ENCODE measurements at places on chromosomes 5 and 9.

GRCh38 chr5:68251804-68252522, 36.4 kb downstream of the PIK3R1 start:
- peak; percentile 97 for DNase-seq

DNA sequence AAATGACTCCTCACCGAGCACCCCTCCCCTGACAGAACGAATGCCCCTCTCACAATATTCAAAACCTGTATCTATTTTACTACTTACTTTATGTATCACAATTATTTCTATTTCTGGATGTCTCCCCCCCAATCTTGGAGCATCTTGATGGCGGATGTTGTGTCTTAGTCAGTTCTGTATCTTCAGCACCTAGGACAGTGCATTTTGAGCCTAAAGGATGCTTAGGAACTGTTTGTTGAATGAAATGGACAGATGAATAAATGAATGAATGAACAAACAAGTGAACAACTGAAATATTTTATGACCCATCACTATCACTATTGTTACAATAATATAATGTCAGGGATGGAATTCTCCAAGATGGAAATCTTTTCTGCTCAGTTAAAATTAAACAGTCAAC, 295.7 kb downstream of the DNAH5 start:
- no peak for DNase-seq

- no peak for DNase-seq
These were observed 88.0 kb downstream of the SEMA6A start for GRCh38 chr5:116486588-116486987.

DNA sequence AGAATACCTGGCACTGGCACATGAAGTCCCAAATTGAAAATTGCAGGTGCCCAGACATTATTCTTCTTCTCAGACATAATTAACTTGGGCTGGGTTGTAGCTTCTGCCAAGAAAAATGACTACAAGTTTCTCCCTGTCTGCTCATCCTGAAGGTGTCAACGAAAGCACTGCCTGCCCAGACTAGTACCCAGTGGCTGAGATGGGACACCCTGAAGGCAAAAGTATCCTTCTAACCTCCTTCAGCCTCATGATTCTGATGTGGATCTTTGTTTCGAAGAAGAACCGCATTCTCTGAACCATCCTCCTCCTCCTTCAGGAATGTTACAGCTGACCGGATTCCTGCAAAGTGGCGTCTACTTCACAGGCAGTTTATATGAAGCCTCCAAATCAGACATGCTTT, 161.1 kb upstream of the FST start:
- no peak for DNase-seq

DNA sequence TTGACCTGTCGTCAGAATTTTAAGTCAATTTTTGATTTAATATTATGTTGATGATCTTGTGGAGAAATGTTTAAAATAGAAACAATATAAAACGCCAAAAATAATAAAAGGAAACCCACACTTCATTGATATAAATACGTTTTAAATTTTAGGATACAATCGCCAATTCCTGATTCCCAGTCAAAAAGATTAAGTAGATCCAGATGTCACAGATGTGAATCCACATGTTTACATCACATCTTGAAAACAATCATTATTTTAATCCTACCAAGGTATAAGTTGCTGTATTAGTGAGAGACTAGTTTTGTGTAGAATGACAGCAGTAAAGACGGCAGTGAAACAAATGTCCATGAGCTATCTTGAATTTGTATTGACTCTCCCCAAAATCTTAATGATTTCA, 4.9 kb downstream of the TAS2R1 start:
- no peak for DNase-seq

GRCh38 chr5:115309751-115310370, 13.4 kb upstream of the CCDC112 start:
- no peak for DNase-seq

DNA sequence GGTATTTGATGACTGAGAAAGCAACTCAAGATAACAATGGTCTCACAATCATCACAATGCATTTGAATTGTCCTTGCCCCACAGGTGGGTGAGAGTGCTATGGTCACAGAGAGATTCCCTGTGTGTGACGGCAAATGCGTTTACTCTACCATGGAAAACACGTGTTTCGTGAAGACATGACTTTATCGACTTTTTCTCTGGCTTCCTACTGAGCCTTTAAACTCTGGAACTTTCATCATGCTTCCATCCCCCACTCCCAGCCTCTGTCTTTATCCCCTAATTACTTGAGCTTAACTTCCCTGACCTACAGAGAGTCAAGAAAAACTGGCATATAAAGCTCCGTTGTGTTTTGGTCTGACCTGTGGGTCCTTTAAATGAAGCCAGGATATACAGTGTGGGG, 414.1 kb upstream of the CLINT1 start:
- no peak for DNase-seq

DNA sequence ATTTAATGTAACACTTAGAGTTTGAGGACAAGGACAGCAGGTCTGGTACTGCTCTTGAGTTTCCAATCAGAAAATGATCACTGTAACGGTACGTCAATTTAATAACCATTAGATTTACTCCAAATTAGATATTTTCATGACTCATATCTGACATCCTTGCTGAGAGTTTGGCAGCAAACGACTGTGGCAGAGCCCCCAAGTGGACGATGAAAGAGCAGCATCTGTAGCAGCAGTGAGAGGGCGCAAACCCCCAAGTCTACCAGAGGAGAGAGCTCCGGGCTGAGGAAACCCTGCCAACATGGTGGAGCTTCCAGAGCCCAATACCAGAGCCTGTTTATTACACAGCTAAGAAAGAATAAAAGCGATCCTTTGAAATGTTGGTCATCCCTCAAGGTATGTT, 73.2 kb upstream of the EPB41L4A start:
- DNase-seq, result no peak

GRCh38 chr9:7169717-7170389, 412.1 kb downstream of the KDM4C start:
- no peak for DNase-seq

DNA sequence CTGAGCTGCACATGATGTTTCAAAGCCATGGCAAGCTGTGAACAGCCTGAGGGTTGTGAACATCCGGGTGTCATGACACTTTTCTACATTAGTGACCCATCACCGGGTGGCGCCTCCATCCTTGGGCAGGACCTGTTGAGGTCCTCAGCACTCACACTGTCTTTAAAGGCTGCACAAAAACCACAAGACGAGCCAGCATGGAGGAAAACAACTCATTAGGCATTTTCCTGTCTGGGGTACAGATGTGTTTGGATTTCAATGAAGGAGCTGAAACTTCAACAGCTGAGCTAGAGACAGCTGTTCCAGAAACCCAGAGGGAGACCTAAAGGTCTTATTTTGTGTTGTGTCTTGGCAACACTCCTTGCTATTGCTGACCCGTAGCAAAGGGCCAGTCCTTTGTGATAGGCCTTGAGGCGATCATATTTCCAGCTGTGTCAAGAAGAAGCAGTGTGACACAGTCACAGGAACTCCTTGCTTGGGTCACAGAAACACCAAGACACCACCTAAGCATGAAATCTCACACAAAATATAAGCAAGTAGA, 151.8 kb upstream of the VLDLR start:
- no peak for DNase-seq

DNA sequence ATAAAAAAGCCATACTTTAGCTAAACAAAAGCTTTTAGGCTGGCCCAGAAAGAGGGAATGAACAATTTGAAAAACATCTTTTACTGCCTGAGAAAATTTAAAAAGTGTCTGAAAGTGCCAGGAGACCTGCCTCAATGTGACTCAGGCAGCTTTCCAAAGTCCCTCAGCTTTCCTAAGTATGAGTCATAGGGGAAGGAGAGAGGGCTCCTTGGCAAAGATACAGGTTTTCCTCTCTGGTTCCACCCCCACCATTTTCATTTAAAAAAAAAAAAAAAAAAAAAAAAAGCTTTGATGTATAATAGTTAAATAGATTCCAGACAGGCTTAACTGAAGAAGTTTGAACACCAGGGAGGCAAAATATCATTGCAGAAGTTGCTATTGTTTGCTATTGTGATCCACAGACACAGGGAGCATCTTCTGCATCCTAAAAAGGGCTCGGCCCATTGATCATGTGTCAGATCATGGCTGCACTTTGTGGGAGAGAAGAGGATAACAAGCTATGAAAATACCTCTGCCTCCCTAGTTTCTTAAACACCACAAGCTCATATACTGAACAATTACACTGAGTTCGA, 71.5 kb downstream of the MRPS27 start:
- DNase-seq, result no peak

GRCh38 chr5:160788102-160788660, 63.8 kb downstream of the ATP10B start:
- no peak for DNase-seq

- no peak for DNase-seq
These were observed 40.0 kb downstream of the MARCHF6 start for GRCh38 chr5:10393491-10393890.

DNA sequence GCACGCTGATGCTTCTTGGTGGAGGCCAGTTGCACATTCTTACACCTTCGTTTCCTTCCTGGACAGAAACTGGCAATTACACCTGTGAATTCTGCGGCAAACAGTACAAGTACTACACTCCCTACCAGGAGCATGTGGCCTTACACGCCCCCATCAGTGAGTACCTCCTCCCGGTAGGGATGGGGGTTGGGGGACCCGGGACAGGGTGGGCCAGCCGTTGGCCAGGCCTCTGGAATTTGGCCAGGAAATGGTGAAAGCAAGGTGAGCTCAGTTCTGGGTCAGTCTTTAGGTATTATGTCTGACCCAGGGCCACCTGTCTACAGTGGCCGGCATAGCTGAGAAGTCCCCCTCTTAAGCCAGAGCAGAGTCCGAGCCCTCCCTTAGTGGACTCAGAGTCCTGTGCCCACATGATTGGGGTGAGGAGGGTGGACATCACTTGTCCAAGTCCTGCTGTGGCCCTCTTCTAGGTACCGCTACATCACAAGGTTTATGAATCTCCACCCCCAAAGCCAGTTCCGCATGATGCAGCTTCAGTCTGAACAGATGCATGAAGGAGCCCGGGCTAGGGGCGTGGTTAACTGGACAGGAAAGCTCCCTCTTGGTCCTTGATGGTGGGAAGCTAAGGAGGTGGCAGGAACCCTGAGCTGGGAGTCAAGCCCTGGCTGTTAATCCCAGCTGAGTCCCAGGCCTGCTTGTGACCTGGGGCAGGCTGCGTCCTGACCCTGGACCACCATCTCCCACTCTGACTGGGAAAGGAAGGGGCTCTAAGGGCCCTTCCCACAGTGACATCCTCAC, 61.3 kb downstream of the AMBP start:
- DNase-seq, result peak; percentile 79

- no peak for DNase-seq
These were observed 7.6 kb downstream of the OTULIN start for GRCh38 chr5:14672082-14672481.

- no peak for DNase-seq
These were observed 25.8 kb upstream of the F2R start for GRCh38 chr5:76690037-76690679.

DNA sequence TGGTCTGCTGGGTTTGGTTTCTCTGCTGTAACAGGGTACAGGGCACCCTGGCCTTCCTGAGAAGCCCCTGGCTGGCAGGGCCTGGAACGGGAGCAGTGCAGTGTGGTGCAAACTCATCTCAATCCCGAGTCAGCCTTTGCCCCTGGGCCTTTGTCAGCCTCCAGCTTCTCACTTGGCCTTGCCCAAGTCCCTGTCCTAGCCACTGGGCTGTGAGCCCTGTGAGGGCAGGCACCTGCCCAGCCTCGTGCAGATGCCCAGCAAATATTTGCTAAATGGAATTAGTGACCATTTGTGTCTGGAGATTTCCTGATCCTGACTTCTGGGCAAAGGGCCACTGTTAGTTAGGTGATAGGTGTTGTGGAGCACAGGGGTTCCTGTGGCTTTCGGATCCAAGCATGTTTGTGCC, 13.0 kb downstream of the RGS3 start:
- DNase-seq, result no peak

GRCh38 chr5:123180178-123180577, 91.1 kb downstream of the PRDM6 start:
- no peak for DNase-seq

DNA sequence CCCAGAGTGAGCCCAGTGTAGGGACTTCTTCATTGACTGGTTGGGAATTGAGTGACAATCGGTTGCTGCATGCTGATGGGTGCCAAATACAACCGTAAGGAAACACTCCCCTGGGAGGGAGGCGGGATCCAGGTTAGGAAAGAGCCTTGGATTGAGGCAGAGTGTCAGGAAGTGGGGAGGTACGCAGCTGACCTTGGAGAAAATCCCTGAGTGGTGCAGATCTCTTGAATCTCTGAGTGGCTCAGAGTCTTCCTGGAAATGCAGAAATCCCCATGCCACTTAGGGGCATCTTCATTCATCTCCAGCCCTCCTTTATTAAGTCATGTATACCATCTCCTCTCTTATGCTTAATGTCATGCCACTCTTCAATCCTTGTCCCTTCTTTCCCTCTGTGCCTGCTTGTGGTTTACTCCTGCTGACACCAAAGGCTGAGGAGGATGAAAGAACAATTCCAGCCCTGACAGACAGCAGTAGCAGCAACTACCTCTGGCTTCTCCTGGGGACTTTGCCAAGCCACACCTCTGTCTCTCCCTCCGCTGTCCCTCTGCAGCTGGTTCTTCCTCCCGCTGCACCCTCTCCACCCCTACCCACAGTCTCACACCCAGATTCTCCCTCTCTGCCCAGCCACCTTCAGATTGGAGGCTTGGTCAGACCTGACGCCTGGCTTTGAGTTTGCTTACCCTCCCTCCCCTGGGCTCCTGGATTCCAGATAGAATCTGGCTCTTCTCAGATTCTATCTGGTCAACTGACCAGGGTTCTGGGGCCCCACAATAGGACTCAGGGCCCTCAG, 14.1 kb upstream of the LCP2 start:
- DNase-seq, result peak; percentile 56

DNA sequence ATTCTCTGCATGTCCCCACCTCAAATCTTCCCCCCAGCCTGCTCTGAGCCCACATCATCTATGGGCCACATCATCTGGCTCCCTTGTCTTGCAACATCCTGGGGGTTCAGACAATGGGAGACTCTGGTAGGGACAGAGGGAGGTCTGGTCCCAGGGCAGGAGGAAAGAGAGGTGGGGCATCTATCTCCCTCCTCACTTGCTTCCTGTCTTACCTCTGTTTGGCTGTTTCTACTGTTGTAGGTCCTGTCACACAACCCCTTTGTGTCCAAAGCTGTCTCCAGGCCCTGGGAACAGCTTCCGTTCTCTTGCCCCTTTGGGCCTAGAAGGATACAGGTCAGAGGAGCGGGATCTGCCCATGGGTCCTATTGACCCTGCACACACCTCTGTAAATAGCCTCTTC, 227.2 kb downstream of the NSG2 start:
- no peak for DNase-seq

DNA sequence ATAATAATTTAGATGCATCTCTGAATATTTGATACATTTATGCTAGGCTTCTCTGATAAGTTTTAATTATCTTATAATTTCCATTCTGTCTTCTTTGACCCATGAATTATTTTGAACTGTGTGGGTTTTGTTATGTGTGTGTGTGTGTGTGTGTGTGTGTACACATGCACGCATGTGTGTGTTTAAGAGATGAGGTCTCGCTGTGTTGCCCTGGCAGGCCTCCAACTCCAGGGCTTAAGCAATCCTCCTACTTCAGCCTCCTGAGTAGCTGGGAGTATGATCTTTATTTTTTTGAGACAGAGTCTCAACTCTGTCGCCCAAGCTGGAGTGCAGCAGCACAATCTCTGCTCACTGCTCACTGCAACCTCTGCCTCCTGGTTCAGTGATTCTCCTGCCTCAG, 75.4 kb downstream of the NDUFAF2 start:
- no peak for DNase-seq

- no peak for DNase-seq
These were observed 739.0 kb downstream of the DTWD2 start for GRCh38 chr5:118249386-118249785.

- no peak for DNase-seq
These were observed 2.4 kb upstream of the ANGPTL2 start for GRCh38 chr9:127124792-127125191.
